ENCODE measurements at places on chromosomes 7 and 10.

GRCh38 chr10:13815756-13816155, 229.0 kb downstream of the PRPF18 start:
- no peak for DNase-seq
- H3K27me3 ChIP-seq: peaks cover 7% of the 10 kb centered on the region
- peaks cover 2% of the 10 kb centered on the region for H3K36me3 ChIP-seq
- no peak overlapping the region for H3K4me3 ChIP-seq
- H3K27ac ChIP-seq: no peak overlapping the region

GRCh38 chr10:42992156-42992956, 84.5 kb upstream of the RET start:
- no peaks in the 10 kb centered on the region for H3K4me1 ChIP-seq
- no peaks in the 10 kb centered on the region for H3K36me3 ChIP-seq
- no peak for DNase-seq
- H3K27me3 ChIP-seq: peaks cover 5% of the 10 kb centered on the region
- H3K4me3 ChIP-seq: no peak overlapping the region
- no peak overlapping the region for H3K27ac ChIP-seq

DNA sequence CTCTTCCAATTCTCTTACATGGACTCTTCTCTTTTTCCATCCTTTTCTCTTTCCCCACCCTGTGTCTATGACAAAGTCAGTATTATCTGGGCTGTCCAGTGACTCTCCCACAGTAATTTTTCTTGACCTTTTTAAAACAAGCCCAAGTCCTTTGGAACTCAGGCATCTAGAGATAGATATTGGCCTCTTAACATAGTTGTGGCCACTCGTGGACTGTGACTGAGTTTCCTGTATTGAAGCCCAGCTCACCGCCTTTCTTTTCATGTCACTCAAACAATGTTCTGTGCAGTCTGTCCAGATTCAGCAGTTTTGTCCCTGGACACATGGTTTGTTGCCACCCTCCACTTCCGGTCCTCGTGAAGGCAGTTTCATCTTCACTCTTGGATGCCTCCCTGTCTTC, 110.9 kb upstream of the CDC14C start:
- H3K4me1 ChIP-seq: no peaks in the 10 kb centered on the region
- DNase-seq: no peak
- H3K4me3 ChIP-seq: no peak overlapping the region
- H3K27me3 ChIP-seq: no peaks in the 10 kb centered on the region
- H3K27ac ChIP-seq: no peak overlapping the region

- no peaks in the 10 kb centered on the region for H3K27me3 ChIP-seq
- H3K4me3 ChIP-seq: no peak overlapping the region
- H3K27ac ChIP-seq: no peak overlapping the region
- H3K4me1 ChIP-seq: no peaks in the 10 kb centered on the region
- no peaks in the 10 kb centered on the region for H3K36me3 ChIP-seq
Observed at GRCh38 chr10:89627830-89628229, 17.2 kb downstream of the PANK1 start.

DNA sequence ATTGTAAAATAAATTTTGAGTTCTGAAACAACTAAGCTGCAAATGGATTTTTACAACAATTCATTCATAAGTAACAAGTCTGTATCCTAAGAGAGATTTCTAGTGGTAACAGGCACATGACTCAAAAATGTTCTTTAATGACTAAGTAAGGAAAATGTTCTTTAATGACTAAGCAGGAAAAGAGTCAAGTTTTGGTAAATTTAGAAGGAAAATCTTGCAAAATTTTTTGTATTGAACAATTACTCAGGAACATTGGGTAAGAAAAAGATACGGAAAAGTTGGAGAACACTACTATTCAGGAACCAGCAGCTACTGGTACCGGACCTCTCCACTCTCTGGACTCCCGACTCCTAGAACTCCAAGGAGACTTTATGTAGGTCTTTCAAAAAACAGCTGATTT, 33.5 kb downstream of the HYCC1 start:
- H3K27me3 ChIP-seq: no peaks in the 10 kb centered on the region
- H3K27ac ChIP-seq: no peak overlapping the region
- no peaks in the 10 kb centered on the region for H3K4me1 ChIP-seq
- DNase-seq: no peak
- H3K4me3 ChIP-seq: no peak overlapping the region
